Right renal cortex interstitium (tissue), 3 donors: ENCODE measurements at places on chromosomes 11 and 22. TPM values are rescaled to one million over a fixed set of nuclear protein-coding genes. Genes with fewer than 3 reads are reported as not detected.
A peak's percentile ranks its signal among the peaks of the same experiment; 100 is the strongest.

- DNase-seq, result no peak
Observed at GRCh38 chr22:35301372-35301874, 1.7 kb downstream of the TOM1 start.

DNA sequence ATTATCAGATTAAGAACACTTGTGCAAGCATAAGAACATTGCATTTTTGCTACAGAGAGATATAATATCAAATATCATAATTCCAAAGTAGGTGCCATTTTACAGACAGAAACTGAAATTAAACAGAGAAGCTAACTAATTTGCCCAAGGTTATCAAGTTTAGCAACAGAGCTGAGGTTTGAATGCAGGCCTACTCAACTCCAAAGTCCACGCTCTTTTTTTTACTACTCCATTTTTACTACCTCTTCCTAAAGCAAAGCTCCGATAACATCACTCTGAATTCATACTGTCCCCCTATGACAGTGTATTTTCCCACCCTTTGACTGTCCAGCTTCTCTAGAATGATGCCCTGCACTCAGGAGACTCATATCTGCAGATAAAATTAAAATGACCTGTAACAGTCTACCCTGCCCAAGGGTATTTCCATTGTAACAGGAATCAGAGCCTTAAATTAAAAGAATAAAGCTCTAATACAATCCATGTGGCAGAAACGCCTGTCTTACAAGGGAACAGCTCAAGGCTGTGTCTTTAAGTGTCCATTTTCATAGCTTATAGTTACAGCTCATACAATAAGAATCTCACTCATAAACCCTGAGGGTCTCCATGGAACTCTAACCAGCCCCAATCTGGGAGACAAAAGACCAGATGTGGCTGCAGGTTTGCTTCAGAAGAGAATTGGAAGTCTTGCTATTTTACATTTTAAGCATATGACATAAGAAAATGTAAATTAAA, 36.8 kb downstream of the ALG9 start:
- no peak for DNase-seq

- DNase-seq, result no peak
Observed at GRCh38 chr11:16793511-16793910, 55.1 kb downstream of the C11orf58 start.

The IRAG1 gene
- 8.8 TPM for polyA plus RNA-seq

DNA sequence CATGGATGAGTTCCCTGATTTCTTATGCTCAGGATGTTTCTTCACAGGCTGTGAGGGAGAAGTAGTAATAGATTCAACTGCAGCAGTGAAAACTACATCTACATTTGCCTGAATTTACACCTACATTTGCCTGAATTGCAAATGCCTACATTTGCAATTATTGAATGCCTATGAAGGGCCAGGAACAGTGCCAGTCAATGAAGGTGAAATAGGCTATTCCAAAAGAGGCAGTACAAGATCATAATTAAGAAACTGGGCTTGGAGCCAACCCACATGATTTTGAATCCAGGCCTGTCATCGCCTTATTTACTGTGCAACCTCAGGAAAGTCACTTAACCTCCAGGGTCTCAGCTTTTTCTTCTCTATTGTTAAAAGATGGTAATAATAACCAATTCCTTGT, 1353.3 kb downstream of the FAM181B start:
- no peak for DNase-seq

The RNF215 gene
- polyA plus RNA-seq, result 20.5 TPM

GRCh38 chr11:47587039-47587716, 700 bp downstream of the FAM180B start:
- DNase-seq, result no peak

The PHF21B gene
- 3.1 TPM for polyA plus RNA-seq

The CADM1 gene
- 144 TPM for polyA plus RNA-seq

The MRE11 gene
- 27.8 TPM for polyA plus RNA-seq

DNA sequence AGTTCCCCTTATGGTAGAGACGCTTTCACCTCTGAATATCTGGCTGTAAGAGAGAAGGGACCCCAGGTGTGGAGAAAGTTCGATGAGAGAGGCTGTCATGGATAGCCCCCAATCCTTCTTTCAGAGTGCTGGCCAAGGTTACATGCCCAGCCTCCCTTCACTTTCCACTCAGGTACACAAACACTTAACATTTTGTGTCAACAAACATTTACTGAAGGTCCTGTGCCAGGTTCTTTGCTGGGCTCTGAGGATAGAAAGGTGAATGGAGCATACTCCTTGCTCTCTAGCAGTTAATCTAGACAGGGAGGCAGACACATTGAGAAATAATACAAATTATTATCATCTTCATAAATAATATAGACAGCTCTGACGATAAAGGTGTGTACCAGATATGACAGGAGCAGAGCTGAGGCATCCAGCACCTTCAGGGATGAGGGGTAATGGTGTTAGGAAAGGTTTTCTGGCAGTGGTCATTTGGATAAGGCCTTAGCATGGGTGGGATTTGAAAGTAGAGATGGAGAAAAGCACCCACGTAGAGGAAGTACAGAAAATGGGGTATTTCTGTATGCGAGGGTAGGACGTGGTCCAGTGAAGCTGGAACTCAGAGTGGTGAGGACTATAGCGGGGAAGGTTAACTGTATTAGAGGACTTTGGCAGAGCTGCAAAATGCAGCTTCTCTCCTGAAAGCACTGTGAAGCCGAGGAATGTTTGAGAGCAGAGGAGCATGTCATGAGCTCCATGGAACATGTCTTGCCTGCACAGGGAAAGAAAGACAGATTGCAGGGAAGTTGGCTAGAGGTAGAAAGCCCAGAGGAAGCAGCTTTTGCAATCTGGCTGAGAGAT, 19.6 kb downstream of the PPFIBP2 start:
- DNase-seq, result no peak

The APOA4 gene
- not detected for polyA plus RNA-seq

The CYP2D6 gene
- polyA plus RNA-seq, result 2.1 TPM

- no peak for DNase-seq
Observed at GRCh38 chr22:49365191-49365837, 462.4 kb downstream of the BRD1 start.

The C11orf97 gene
- 0.29 TPM for polyA plus RNA-seq

DNA sequence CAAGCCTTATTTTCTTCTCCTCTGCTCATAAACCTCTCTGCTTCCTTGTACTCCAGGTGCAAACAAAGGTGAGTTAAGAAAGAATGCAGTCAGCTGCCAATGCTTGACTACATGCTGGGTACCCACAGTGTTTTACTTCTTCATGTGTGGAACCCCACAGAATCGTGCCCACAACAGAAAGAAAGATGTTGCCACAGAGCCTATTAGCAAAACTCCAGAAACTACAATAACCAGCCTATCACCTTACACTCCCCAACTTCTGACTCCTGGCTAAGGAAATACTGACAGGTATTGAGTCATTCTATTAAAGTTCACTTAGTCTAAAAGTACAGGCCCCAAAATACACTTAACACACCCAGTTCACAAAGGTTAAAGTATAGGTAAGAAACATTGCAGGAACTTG, 56.9 kb upstream of the CCDC89 start:
- DNase-seq, result no peak

- DNase-seq, result peak; percentile 69
Observed at GRCh38 chr11:66408488-66409214, 12.2 kb upstream of the NPAS4 start.

The MYEOV gene
- 4.8 TPM for polyA plus RNA-seq

GRCh38 chr11:44659641-44660040, 67.1 kb upstream of the TSPAN18 start:
- DNase-seq, result no peak

DNA sequence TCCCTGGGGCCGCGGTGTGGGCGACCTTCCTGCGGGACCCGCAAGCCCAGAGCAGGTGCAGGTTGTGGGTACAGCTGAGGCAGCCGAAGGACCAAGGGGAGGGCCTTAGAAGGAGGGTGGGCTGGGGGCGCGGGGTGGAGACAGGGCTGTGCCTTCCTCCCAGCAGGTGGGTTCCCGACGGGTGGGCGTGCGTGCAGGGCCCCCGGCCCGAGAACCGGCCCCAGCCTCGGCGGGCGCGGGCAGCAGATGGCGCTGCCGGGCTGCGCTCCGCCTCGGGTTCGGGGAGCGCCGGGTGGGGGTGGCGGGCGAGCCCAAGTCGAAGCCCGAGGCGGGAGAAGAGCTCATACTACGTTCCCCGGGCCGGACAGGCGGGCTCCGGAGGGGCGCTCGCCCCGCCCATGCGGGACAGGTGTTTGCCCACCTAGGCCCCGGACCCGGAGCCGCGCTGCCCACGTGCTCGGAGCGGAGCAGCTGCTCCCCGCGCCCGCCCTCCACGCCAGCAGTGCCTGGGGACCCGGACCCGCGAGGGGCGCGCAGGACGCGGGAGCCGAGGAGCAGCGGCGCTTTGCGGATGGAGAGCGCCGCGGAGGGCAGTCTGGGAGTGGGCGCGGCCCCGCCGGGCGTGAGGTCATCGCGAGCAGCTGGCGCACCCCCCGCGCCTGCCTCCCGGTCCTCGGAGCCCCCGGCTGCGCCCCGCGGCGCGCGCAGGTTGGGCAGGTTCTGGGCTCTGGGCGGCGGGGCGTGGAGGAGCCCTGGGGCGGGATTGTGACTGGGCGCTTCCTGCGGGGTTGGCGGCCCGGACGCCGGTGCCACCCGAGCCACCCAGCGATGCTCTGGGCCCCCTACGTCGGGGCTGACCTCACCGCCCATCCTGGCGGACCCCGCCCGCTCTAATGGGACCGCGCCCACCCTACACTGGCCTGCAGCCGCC, 25.3 kb downstream of the DUSP8 start:
- no peak for DNase-seq

The C22orf42 gene
- not detected for polyA plus RNA-seq

The SPDYC gene
- polyA plus RNA-seq, result not detected

DNA sequence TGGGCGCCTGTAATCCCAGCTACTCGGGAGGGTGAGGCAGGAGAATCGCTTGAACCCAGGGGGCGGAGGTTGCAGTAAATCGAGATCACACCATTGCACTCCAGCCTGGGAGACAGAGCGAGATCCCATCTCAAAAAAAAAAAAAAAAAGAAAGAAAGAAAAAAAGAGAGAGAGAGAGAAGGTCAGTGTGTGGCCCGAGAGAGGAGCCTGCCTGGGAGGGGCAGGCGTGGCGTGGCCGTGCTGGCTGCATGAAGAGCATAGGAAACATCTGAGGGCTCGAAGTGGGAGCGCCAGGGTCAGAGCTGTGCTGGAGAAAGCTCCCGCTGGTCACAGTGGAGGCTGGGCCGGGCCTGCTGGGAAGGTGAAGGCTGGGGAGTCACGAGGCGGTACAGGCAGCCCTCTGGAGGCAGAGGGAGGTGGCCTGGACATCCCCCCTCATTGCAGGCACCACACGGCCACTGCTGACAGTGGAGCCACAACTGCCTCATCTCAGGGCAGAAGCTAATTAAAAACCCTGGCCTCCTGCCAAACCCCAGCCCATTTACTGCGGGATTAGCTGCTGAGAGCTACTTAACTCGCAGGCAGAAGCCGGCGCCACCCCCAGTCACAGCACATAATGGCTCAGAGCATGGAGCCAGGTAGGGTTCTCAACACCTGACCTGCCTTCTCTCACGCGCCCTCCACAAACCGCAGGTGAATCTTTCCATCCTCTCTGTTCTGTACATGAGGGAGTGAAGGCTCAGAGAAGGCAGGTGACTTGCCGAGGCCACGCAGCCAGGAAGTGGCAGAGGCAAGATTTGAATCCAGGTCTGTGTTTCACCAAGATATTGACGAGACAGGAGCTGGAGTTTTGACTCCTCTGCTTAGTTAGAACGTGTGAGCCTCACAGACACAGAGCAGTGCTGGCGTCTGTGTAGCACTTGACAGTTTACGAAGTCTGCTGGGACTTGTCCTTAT, 32.6 kb downstream of the NFAM1 start:
- DNase-seq, result no peak

The PTPRJ gene
- polyA plus RNA-seq, result 23.5 TPM

- no peak for DNase-seq
Observed at GRCh38 chr11:128955636-128956035, 13.0 kb upstream of the TP53AIP1 start.

The LAYN gene
- 6.6 TPM for polyA plus RNA-seq

- no peak for DNase-seq
Observed at GRCh38 chr22:26038365-26038764, 130.9 kb upstream of the SEZ6L start.

DNA sequence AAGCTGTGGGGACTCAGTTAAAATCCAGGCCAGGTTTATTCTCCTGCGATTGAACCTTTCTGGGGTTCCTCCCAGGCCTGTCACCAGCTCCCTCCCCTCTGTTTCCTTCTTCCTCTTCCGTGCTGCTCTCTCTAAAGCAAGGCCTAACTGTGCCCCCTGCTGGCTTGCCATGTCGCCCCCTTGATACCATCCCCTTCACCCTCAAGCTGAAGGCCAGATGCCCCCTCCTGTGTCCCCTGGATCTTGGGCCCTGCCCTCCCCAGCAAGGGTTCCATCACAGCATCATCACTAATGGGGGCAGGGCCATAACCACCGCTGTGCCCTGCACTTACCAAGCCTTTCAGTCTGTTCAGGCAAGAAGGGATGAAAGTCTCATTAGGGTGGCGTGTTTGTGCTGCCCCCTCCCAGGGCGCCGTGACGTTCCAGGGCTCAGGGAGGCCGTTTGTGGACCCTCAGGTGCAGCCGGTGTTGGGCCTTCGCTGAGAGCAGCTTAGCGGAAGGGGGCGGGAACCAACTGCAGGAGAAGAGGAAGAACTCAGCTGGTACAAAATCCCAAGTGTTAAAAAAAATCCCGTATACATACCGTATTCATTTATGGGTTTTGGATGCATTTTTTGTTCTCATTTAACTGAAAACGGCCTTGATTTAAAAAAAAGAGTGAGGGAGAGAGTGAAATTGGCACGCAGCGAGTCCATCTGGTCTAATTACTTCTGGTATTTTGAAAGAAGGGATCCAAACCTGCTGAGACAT, 69.9 kb downstream of the MPPED1 start:
- no peak for DNase-seq

The CCDC188 gene
- 0.47 TPM for polyA plus RNA-seq

DNA sequence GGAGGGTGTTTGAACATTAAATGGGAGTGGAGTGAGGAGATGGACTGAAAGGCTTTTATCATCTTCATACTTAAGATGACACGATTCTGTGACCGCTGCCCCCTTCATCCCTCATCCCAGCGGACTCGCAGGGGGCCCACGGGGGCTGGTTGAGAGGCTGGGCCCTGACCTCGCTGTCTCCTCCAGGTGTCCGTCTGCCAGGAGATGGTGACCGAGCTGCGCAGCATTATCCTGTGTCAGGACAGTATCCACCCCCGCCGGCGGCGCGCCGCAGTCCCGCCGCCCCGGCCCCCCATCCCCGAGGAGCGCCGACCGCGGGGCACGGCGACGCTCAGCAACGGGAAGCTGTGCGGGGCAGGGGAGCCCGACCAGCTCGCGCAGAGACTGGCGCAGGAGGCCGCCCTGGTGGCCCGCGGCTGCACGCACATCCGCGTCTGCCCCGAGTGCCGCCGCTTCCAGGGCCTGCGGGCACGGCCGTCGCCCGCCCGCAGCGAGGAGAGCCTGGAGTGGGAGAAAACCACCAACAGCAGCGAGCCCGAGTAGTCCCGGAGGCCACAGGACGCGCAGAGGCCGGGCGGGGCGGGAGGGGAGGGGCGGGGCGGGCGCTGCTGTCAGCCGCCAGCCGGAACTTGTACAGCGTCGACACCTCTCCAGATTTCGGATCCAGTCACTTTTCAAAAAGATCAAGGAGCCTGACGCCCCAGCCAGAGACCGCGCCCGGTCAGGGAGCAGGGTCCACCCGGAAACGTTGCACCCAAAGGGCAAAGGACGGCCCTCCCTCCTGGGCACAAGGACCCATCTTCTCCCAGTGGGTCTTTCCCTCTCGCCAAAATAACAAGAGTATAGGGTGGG, 38.0 kb upstream of the TBCEL start:
- DNase-seq, result no peak
